T-helper 17 cell (primary cell): ENCODE measurements at places on chromosomes 6 and 20.

GRCh38 chr6:118280210-118280609, 267.9 kb upstream of the PLN start:
- H3K4me3 ChIP-seq = no peak overlapping the region
- H3K36me3 ChIP-seq = no peaks in the 10 kb centered on the region
- H3K27me3 ChIP-seq = peaks cover 46% of the 10 kb centered on the region
- H3K4me1 ChIP-seq = peaks cover 4% of the 10 kb centered on the region
- DNase-seq = no peak

GRCh38 chr20:18647777-18648176, 59.9 kb downstream of the DTD1 start:
- no peak overlapping the region for H3K27ac ChIP-seq
- H3K27me3 ChIP-seq = no peaks in the 10 kb centered on the region
- no peak for DNase-seq
- no peak overlapping the region for H3K4me3 ChIP-seq

- no peaks in the 10 kb centered on the region for H3K36me3 ChIP-seq
- no peak overlapping the region for H3K4me3 ChIP-seq
- no peaks in the 10 kb centered on the region for H3K27me3 ChIP-seq
- H3K27ac ChIP-seq = no peak overlapping the region
- H3K4me1 ChIP-seq = peaks cover 3% of the 10 kb centered on the region
Observed at GRCh38 chr20:8305449-8305978, 173.4 kb downstream of the PLCB1 start.

- peaks cover 3% of the 10 kb centered on the region for H3K36me3 ChIP-seq
- H3K27me3 ChIP-seq = no peaks in the 10 kb centered on the region
- peaks cover 19% of the 10 kb centered on the region for H3K4me1 ChIP-seq
Observed at GRCh38 chr20:10536531-10536930, 101.4 kb downstream of the SLX4IP start.

GRCh38 chr6:123562677-123563076, 74.1 kb downstream of the TRDN start:
- no peak overlapping the region for H3K27ac ChIP-seq
- no peaks in the 10 kb centered on the region for H3K27me3 ChIP-seq
- no peak overlapping the region for H3K4me3 ChIP-seq
- H3K36me3 ChIP-seq = no peaks in the 10 kb centered on the region
- no peak for DNase-seq

GRCh38 chr6:4973415-4973814, 30.4 kb downstream of the RPP40 start:
- H3K27ac ChIP-seq = no peak overlapping the region
- no peak for DNase-seq
- H3K36me3 ChIP-seq = no peaks in the 10 kb centered on the region
- no peak overlapping the region for H3K4me3 ChIP-seq

DNA sequence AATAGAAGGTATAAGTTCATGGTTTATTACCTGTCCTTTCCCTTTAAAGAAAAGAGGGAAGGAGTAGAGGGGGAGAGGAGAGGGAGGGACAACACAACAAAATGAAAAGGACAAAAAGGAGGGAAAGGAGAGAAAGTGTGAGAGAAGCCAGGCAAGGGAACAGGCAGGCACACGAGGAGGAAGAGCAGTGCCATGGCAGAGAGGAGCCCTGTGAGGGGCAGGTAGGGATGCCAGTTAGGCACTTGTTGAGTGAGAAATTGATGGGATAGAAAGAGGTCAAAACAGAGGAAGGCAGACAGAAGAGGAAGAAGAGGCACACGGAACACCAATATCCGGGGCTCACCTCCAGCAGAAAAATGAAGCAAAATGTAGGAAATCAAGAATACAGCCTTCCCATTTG, 42.5 kb downstream of the TNFAIP3 start:
- H3K4me1 ChIP-seq = peaks cover 25% of the 10 kb centered on the region
- H3K4me3 ChIP-seq = no peak overlapping the region

DNA sequence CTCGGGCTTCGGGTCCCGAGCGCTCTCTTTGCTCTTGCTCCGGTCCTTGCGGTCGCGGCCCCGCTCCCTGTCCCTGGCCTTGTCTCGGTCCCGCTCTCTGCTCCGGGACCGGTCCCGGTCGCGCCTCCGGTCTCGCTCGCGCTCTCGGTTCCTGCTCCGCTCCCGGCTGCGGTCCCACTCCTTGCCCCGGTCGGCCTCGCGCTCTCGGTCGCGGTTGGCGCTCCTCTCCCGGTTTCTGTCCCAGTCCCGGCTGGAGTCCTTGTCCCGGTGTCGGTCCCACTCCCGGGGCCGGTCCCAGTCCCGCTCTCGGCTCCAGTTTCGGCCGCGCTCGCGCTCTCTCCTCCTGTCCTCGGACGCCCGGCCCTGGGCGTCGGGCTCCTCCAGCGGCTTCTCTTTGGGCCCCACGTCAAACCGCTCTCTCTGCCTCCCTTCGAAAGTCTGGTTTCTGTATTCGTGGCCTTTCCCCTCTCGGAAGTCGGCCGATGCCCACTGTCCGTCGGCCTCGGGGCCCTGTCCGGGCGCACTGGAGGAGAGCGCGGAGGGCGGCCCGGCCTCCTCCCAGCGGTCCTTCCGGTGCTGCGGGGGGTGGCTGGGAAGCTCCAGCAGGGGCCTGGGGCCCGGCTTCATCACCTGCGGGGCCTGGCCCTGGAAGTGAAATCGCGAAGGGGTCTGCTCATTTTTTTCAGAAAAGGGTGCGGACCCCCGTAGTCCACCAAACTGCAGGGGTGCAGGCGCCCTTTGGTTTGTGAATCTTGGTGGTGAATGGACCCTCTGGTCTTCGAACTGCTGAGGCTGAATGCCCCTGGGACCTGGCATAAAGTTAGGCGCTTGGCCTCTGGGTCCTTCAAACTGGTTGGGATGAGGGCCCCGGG, 17.9 kb upstream of the TCFL5 start:
- no peak for DNase-seq
- H3K27ac ChIP-seq = no peak overlapping the region
- peaks cover 1% of the 10 kb centered on the region for H3K27me3 ChIP-seq
- H3K36me3 ChIP-seq = peaks cover 2% of the 10 kb centered on the region

- H3K27ac ChIP-seq = no peak overlapping the region
- H3K36me3 ChIP-seq = no peaks in the 10 kb centered on the region
- H3K27me3 ChIP-seq = no peaks in the 10 kb centered on the region
- H3K4me1 ChIP-seq = peaks cover 23% of the 10 kb centered on the region
Observed at GRCh38 chr20:46549188-46549972, 1.1 kb downstream of the OCSTAMP start.

DNA sequence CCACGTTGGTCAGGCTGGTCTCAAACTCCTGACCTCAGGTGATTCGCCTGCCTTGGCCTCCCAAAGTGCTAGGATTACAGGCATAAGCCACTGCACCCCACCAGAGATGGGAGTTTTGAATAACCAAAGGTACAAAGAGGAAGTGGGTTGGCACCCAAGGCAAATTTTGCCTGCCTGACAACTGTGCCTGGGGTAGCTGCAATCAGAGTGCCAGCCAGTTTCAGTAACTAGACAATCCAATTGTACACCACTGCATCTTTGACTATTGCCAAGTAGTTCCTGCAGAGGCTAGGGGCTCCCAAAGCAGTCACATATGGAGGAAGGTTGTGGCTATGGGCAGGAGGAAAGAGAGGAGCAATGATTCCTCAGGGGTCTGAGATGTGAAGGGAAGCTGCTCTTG, 16.6 kb downstream of the ZC3H12D start:
- peaks cover 65% of the 10 kb centered on the region for H3K4me1 ChIP-seq
- peak overlapping the region; percentile 95 for H3K27ac ChIP-seq
- H3K4me3 ChIP-seq = peak overlapping the region; percentile 88

GRCh38 chr6:85008296-85009009, 244.1 kb upstream of the TBX18 start:
- no peak overlapping the region for H3K27ac ChIP-seq
- no peak overlapping the region for H3K4me3 ChIP-seq
- no peaks in the 10 kb centered on the region for H3K36me3 ChIP-seq
- H3K27me3 ChIP-seq = no peaks in the 10 kb centered on the region
- no peaks in the 10 kb centered on the region for H3K4me1 ChIP-seq
- no peak for DNase-seq

- peaks cover 19% of the 10 kb centered on the region for H3K4me1 ChIP-seq
- no peaks in the 10 kb centered on the region for H3K27me3 ChIP-seq
- DNase-seq = no peak
- no peaks in the 10 kb centered on the region for H3K36me3 ChIP-seq
- peak overlapping the region; percentile 37 for H3K27ac ChIP-seq
- H3K4me3 ChIP-seq = no peak overlapping the region
Observed at GRCh38 chr20:63702751-63703470, 4.9 kb downstream of the ARFRP1 start.

DNA sequence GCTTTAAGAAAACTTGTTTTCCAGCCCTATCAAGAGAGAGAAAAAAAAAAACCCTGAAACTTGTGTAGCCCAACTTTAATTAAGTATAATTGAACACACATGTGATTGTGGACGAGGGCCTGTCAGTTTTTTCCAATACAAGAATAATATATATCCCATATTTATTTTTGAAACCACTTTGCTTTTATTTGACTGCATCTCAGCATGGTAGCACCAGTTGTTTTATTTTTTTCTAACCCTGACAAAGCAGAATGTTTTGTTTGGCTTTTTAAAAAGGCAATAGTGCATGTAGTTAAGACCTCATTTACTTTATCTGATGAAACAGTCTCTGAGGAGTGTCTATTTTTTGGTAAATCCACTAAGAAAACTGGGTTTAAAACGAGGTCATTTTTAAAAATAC, 257.7 kb downstream of the CDKAL1 start:
- H3K4me1 ChIP-seq = no peaks in the 10 kb centered on the region
- H3K36me3 ChIP-seq = peaks cover 3% of the 10 kb centered on the region
- H3K27ac ChIP-seq = no peak overlapping the region
- no peaks in the 10 kb centered on the region for H3K27me3 ChIP-seq

DNA sequence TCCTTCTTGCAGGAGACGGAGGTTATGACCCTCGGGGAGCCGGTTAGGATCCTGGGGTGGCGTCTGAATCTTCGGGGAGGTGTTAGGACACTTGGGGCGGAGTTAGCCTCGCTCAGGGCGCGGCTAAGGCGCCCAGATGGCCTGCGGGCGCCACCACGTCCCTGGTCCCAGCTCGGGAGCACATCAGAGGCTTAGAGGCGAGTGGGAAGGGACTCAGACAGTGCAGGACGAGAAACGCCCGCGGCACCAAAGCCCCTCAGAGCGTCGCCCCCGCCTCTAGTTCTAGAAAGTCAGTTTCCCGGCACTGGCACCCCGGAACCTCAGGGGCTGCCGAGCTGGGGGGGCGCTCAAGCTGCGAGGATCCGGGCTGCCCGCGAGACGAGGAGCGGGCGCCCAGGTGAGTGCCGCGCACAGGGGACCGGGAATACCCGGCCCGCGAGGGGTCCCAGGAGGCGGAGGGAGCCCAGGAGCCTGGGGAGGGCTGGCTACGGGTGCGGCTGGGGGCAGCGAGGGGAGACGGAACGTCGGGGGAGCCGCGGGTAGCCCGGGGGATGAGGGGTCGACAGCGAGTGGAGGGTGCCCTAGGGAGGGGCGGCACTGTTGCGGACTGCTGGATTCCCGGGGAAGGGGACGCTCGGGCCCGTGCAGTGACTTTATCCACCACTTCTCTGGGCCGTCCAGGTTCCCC, at the start of gene HCK:
Gene HCK (plus strand): TSS at position 153 of the 688 bp plus-strand sequence.
- H3K27me3 ChIP-seq = peaks cover 66% of the 10 kb centered on the region
- H3K4me1 ChIP-seq = peaks cover 13% of the 10 kb centered on the region
- peak within 1 kb of the TSS; percentile 73 for H3K27ac ChIP-seq
- DNase-seq = no peak
